IPS DF 6.9 (cell line): ENCODE measurements at places on chromosomes 3 and 15.

GRCh38 chr15:100740138-100740537, 137.7 kb downstream of the ASB7 start:
- DNase-seq = no peak

GRCh38 chr3:182485301-182485700, 308.0 kb upstream of the ATP11B start:
- DNase-seq = no peak

GRCh38 chr3:22098021-22098420, 347.0 kb upstream of the ZNF385D start:
- no peak for DNase-seq

- DNase-seq = no peak
These were observed 120.1 kb upstream of the SMAD3 start for GRCh38 chr15:66945286-66945685.

DNA sequence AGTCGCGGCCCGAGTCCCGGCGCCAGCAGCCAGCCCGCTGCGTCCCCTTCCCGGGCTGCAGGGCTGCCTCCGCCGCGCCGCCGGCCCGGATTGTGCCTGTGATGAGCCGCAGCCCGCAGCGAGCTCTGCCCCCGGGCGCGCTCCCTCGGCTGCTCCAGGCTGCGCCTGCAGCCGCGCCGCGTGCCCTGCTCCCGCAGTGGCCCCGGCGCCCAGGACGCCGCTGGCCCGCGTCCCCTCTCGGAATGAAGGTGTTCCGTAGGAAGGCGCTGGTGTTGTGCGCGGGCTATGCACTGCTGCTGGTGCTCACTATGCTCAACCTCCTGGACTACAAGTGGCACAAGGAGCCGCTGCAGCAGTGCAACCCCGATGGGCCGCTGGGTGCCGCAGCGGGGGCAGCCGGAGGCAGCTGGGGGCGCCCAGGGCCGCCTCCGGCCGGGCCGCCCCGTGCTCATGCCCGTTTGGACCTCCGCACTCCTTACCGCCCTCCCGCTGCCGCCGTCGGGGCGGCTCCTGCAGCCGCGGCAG, 1.2 kb downstream of the CHST2 start:
- DNase-seq = no peak

DNA sequence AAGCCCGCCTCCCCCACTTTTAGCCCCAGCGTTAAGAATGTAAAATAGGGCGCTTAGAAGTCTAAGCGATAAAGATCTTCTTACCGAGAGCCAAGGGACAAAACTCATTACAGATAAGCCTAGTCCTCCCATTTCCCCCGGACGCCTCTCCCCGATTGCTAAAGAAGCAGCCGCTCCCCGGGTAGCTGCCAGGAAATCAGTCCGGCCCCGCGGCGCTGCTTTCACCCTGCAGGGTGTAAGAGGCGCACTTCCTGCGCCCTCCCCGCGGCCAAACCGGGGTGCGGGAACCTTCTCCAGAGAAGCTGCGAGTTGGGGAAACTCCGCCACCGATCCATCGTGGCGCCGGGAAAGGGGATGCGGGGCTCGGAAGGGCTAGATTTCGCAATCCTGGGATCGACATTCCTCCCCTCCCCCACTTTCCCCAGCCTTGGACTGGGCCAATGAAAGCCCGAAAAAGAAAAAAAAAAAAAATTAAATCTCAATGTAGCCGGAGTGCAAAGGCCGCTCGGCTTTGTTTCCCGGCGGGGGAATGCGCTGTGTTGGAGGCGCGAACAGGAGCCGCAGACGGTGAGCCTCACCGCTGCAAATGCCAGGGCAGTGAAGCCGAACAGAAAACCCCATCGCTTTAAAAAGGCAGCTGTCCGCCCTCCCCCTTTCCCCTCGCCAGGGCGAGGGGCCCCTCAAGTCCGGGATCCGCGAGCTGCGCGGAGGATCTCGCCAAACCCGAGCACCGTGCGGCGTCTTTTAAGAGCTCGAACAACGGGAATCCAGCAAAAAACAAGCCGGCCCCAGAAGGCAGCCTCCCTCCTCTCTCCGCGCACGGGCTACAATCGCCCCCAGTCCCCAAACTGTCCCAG, 626 bp upstream of the PTPRG start:
- no peak for DNase-seq

- peak; percentile 75 for DNase-seq
These were observed 71.0 kb downstream of the SQOR start for GRCh38 chr15:45705510-45706473.

DNA sequence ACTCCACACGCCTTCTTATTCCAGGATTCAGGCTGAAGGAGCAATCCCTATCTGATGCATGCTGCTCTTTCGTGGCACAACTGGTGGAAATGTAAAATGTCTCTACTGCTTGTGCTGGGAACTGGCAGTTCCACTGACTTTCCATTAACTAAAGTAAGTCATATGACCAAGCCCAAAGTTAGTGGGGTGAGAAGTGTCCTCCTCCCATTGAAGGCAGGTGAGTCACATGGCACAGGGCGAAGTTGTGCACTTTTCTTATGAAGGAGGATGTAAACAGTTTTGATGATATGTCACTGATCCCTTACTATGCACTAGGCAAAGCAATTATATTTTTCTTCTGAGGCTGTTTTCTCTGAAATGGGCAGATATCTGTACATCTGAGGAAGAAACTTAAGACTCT, 51.6 kb downstream of the SLC7A14 start:
- no peak for DNase-seq

DNA sequence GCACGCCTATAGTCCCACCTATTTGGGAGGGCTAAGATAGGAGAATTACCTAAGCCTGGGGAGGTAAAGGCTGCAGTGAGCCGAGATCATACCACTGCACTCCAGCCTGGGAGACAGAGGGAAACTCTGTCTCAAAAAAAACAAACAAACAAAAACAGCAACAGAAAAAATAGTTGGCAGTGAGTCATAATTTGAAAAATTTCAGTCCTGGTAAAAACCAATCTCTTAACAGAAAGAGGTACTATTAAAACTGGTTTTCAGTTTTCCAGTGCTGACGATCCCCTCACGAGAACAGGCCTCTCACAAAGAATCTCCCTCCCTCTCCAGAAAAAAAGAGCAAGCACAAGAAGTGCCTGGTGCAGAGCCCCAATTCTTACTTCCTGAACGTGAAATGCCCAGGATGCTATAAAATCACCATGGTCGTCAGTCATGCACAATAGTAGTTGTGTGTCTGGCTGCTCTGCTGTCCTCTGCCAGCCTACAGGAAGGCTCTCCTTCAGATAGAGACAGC, 22.8 kb upstream of the MAP4 start:
- DNase-seq = no peak

DNA sequence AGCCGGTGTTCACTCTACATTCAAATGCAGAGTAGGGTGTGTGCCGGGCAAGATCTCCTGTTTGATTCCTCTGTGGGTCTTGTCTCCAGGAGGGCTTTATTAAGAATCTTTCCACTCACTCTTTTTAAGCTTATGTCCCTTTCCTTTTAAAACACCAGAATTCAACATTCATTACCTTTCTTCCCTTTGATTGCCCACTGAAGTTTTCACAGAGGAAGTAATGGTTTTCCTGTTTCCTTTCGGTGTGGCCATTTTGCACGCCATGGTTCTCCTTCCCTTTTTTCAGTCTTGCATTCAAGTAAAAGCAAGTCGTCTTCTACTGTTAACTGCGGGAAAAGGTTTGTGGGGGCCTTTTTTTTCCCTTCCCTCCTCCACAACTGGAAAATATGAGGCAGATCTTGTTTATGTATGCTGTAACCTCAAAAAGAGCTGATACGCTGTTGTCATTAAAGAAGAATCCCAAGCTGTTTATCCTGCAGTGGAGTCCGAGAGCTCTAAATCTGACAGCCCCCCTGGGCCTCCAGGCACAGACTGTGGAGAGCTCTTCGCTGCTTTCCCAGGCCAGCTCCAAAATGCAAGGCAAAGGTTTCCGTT, 40.5 kb downstream of the FILIP1L start:
- DNase-seq = no peak

- DNase-seq = peak; percentile 41
These were observed 289.0 kb upstream of the RASGRP1 start for GRCh38 chr15:38853608-38854007.

GRCh38 chr15:37981775-37982174, 47.3 kb downstream of the TMCO5A start:
- DNase-seq = no peak

DNA sequence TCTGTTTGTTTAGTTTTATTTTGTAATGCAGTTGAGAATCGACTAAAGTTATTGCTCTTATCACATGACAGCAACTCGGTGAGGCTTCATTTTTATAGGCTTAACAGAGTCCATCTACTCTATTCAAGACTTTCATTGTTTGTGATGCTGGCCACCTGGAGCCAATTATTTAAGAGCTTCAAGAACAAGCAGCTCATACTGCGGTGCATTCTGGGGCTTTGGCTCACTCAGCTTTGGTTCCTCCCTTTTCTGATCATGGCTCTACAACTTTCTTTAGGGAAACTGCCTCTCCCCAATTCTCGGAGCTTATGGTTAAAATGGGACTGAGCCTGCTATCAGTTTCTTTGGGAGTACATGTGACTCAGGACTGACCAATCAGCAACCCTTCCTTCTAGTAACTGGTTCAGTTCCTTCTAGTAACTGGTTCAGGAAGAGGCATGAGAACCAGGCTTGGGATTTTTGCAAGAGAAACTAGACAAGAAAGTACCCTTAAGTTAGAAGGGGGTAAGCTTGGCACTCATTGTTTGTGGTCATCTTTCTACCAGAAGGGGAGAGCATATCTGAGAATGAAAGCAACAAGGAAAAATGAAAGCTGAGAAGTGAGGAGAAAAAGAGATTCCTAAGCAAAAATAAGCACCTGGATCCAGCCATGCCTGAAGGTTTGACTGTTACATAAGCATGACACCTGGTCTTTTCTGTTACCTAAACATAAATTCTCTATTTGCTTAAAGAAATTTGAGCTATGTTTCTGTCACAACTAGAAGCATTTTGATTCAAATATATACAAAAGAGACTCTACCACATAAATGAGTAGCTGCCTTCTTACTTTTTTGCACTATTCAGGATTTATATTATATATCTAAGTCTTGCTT, 24.1 kb upstream of the ARHGEF3 start:
- no peak for DNase-seq

- no peak for DNase-seq
These were observed 29.4 kb downstream of the NR2F2 start for GRCh38 chr15:96359616-96360521.

DNA sequence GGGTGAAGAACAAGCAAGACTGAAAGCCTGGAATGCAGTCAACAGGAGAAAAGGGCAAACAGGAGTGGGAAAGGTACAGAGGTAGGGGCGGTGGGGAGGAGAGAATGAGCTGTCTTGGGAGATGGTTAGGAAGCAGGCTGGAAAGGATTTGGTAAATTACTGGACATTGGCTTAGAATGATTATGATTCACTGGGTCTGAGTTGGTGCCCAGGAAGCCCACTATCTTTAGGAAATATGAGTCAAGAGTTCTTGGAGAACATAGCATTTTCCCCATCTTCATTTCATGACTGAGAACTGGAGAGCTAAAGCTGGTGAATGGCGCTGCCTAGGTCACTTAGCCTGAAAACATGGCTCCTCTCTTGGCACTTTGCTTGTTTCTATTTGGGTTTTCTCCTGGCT, 74.7 kb upstream of the C3orf80 start:
- no peak for DNase-seq
